Stimulated activated CD4-positive, alpha-beta T cell treated with anti-CD3 and anti-CD28 coated beads, Interleukin-2, amount 100 ng/mL, for 4 hours (primary cell): ENCODE measurements at places on chromosomes 4 and X.

GRCh38 chr4:18291256-18291655, 269.7 kb upstream of the LCORL start:
- DNase-seq, result no peak

DNA sequence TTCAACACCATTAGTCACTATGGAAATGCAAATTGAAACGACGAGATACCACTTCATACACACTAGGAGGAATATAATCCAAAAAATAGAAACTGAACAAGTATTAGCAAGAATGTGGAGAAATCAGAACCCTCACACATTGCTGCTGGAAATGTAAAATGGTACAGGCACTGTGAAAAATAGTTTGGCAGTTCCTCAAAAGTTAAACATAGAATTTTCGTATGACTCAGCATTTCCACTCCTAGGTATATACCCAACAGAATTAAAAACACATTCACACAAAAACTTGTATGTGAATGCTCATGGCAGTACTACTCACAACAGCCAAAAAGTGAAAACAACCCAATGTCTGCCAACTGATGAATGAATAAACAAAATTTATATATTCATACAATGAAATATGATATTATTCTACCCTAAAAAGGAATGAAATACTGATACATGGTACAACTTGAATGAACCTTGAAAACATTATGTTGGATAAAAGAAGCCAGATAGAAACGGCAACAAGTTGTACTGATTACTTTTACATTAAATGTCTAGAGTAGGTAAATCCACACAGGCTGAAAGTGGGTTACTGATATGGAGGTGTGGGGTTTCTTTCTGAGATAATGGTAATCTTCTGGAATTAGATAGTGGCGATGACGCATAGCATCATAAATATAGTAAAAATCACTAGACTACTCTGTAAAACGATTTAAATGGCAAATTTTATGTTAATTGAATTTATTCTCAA, 22.3 kb downstream of the TEC start:
- DNase-seq, result no peak

- DNase-seq, result no peak
Observed at GRCh38 chrX:85052205-85052604, 48.5 kb downstream of the APOOL start.

DNA sequence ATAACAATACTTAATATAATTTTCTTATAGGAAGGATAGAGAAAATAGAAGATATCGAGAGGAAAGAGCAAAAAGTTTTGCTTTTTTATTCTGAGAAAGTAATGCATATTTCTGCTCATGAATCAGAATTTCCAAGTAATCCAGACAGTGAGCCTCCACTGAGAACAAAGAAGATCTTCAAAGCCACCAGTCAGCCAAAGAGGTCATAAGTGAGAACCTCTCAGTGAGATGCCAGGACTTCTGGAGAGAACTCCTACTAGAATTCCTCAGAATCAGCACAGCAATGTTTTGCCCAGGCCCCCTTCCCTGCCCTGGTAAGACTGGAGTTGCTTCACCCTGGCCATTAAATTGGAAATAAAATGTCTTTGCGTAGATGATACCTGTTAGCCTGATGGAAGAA, 254.4 kb upstream of the FAT4 start:
- no peak for DNase-seq

GRCh38 chr4:39047681-39048080, 14.4 kb upstream of the KLHL5 start:
- DNase-seq, result no peak

DNA sequence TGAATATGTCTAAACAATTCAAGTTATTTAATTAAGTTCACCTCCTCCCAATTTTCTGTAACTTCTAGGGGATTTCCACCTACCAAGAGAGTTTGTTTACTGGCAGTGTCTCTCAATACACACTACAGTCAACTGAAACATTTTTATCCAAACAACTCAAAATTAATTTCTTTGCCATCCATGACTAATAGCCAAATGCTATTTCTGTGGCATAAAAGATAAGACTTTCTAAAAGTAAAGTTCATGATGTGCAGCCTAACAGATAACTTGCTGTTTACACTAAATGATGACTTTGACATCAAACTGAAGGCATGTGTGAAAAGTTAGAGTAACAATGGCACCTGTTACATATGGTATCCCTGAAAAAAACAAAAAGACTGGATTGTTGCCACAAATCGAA, 7.3 kb downstream of the TAB3 start:
- DNase-seq, result no peak

- DNase-seq, result no peak
Observed at GRCh38 chr4:62835631-62836030, 1573.6 kb downstream of the TECRL start.

DNA sequence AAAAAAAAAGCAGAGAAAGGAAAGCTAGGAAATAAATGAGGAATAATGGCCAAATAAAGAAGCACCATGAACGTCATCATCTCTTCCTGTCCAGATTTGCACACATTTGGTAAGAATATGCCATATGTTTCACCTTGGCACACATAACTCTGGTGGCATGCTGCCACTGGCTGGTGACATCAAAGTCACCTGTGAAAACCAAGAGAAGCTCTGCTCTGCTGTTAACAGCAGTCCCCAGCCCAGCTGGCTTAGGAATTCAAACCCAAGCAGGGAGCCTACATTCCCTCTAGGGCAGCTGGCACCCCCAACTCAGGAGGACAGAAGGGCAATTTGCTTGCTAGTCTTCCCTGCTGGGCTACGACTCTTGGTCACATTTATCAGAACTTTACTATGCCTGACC, 77.6 kb downstream of the RASL11B start:
- DNase-seq, result no peak

GRCh38 chrX:40167233-40167849, 69.6 kb upstream of the BCOR start:
- DNase-seq, result no peak

DNA sequence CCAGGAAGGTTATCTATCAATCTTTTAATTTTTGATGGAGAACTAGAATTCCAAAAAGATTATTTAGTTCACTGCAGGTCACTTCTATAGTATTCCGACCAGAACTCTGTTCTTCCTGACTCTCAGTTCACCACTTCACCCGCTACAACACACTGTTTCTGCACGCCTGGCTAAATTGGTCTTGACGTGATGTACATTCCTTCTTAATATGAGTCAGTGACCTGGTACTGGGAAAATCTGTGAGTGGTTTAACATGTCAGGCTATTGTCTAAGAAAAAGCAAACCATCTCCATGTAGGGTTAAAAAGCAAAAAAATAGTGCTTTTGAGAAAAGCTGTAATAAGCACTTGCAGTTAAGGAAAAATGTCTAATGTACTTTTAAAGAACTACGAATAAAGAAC, 120.4 kb downstream of the NDST3 start:
- no peak for DNase-seq

- no peak for DNase-seq
Observed at GRCh38 chr4:8729408-8730149, 137.0 kb downstream of the CPZ start.

DNA sequence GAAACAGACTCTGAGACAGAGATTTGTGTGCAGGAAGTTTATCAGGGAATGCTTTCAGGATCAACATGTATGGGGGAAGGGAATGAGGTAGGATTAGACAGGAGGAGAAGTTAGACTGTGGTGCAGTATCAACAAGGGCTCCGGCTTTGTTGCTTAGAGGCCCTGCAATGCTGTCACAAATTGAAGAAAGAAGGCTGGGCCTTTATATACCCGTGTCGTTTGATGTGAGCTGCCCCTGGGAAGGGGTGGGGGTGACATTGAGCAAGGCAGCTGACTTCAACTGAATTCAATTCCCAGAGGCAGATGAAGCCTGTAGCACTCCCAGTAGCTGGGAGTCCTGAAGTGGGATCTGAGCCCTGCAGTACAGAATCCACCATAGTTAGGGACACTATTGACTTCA, 29.5 kb upstream of the USP9X start:
- DNase-seq, result no peak

DNA sequence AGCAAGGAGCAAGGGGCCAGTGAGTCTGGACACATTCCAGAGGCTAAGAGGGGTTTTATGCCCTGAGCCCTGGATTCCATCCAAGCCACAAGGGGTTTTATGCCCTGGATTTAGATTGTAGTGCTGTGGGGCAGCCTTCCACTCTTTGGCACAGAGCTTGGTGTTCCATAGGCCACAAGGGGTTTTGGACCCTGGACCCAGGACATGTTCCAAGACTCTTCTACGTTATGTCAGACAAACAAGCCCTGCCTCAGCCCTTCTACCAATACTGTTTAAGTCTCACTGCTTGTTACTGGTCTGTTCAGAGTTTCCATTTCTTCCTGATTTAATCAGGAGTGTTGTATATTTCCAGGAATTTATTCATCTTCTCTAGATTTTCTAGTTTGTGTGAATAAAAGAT, 12.8 kb upstream of the SCARB2 start:
- DNase-seq, result no peak

- no peak for DNase-seq
Observed at GRCh38 chrX:64152857-64153256, 52.7 kb downstream of the AMER1 start.

GRCh38 chrX:119942831-119943184, 743 bp downstream of the NKAP start:
- DNase-seq, result no peak
